ENCODE measurements at places on chromosomes 2 and 18.

- peak; percentile 26 for DNase-seq
Observed at GRCh38 chr2:99559075-99559662, 69.4 kb upstream of the REV1 start.

DNA sequence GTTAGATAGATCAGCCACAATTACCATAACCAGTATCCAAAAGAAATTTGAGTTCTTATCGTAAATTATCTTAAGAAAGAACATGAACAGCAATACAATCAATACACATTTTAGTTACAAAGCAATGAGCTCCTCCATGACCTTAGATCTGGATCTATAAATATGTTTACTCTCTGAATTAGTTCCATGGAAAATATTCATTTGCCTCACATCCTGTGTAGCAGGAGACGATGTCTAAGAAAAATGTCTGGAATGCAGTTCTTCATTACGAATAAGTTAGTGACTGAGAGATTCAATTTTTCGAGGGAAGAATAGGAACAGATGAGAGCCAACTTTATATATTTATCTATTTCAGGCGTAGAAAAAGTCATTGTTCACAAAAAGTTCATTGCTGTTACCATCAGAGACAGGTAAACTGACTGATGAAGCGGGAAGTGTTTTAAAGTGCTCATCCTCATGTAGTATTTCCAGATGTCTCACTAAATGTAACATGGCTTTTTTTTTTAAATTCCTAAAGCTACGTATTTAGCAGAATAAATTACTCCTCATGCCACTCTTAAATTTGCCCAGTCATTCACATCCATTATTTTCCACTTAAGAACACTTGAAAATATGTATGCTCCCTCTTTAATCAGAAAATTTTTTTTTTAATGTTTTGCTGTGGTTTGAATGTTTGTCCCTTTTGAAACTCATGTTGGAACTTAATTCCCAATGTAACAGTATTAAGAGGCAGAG lies 106.5 kb upstream of the SCN1A start:
- no peak for DNase-seq

- DNase-seq = no peak
Observed at GRCh38 chr2:168752361-168752760, 50.1 kb upstream of the NOSTRIN start.

- DNase-seq = no peak
Observed at GRCh38 chr2:1478311-1479305, 65.3 kb downstream of the TPO start.

DNA sequence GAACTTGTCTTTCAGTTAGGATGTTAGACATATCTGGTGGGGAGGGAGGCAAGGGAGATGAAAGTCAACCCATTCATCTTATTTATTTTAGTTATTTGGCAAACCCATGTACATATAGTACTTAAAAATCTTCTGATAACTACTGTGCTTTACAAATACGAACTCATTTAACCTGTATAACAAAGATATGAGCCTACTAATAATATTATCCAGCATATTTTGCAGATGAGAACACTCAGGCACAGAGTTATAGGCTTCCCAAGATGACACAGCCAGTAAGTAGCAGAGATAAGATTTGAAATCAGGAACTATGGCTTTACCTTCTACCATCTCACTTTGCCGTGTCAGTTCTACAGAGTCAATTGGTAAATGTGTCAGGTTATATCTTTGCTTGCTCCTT lies 262.6 kb upstream of the DOK6 start:
- no peak for DNase-seq

GRCh38 chr2:232838406-232838874 lies 31.6 kb upstream of the SNORC start:
- no peak for DNase-seq

- no peak for DNase-seq
Observed at GRCh38 chr2:77664491-77664890, 142.3 kb upstream of the LRRTM4 start.

- DNase-seq = no peak
Observed at GRCh38 chr2:142940606-142941223, 63.3 kb downstream of the KYNU start.
